Activated naive CD4-positive, alpha-beta T cell treated with anti-CD3 and anti-CD28 coated beads for 36 hours (primary cell): ENCODE measurements at places on chromosomes 3 and 15.
A peak's percentile ranks its signal among the peaks of the same experiment; 100 is the strongest.

DNA sequence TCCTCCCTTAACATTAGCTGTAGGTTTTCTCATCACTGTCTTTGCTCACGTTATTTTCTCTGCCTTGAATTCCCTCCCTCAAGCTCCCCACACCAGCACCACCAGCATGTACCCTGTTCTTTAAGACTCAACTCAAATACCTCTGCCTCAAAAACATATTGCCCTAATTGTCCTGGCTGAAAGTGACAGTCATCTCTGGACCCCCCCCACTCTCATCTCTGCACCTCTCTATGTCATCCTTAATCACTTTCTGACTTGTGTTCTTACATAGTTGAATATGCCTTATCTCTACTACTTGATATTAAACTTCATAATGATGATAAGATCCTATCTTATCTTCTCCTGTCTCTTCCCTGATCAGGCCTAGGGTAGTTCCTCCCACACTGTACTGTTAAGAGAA is 345.2 kb upstream of the TPRG1 start:
- DNase-seq: peak; percentile 36

DNA sequence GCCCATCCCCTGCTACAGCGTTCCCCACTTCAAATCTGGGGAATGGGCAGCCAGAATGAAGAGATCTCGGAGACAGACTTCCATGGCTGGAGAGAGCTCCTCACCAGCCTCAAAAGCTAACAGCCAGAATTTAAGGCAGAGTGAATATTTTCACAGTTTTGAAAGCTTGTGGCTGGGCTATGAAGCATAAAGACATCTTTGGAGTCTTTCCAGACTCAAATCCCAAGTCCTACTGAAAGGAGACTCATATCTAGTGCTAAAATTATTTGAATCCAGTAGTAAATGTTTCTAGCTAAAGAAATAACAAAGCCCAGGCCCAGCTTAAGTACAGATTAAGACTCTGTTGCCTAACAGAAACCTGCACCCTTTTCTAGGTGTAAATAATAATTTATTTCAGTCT is 628.4 kb upstream of the ALCAM start:
- DNase-seq: no peak

- DNase-seq: peak; percentile 40
These were observed 3.5 kb downstream of the HDC start for GRCh38 chr15:50261981-50262380.

- no peak for DNase-seq
These were observed 386.3 kb upstream of the NR2F2 start for GRCh38 chr15:95944193-95944592.

DNA sequence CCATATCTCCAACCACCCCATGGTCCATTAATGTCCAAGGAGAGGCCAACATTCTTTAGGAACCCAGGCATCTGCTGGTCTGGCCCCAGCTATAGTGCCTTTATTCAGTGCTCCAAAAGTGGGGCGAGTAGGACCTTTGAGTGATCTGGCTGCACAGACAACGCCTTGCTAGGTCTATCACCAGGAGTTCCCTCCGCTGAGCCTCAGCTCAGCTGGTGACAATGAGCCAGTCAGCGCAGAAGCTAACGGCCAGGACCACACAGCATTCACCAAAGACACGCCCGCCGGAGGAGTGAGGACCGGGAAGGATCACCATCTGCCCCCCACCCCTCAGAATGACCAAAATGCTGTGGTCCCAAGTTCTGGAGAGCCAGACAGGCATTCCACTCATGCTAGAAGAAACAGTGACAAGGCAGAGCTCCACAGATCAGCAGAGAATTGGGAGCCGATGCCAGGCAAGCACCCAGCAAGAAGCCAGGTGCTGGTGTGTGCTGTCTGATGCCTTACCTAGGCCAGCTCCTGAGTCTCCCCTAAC is 19.0 kb downstream of the TBC1D2B start:
- no peak for DNase-seq

DNA sequence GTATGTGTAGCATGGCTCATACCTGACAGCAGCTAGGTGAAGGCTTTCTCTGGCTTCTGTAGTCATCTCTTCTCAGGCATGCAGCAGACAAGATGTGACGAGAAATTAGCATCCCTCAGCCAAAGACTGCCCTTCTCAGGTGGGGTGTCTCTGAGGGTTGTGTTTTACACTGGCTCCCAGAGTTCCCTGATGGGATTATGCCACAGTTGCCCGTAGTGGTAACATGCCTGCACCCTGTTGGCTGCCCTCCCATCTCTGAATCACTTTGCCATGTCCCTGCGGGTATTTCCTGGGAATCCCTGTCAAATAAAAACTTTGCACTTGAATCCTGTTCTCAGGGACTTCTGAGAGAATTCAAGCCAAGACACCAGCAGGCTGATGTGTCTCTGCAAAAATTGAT is 70.5 kb downstream of the LRTM1 start:
- DNase-seq: no peak

DNA sequence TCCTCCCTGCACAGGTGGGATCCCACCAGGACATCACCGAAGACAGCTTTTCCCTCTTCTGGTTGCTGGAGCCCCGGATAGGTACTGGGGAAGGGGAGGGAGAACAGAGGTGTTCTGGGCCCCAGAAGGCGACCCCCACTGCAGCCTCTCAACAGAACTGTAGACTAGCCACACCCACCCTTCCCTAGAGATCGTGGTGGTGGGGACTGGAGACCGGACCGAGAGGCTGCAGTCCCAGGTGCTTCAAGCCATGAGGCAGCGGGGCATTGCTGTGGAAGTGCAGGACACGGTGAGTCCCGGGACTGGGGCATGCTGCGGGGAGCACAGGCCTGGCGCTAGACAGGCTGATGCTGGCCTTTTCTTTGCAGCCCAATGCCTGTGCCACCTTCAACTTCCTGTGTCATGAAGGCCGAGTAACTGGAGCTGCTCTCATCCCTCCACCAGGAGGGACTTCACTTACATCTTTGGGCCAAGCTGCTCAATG is 809 bp downstream of the NDUFAF3 start:
- DNase-seq: no peak

DNA sequence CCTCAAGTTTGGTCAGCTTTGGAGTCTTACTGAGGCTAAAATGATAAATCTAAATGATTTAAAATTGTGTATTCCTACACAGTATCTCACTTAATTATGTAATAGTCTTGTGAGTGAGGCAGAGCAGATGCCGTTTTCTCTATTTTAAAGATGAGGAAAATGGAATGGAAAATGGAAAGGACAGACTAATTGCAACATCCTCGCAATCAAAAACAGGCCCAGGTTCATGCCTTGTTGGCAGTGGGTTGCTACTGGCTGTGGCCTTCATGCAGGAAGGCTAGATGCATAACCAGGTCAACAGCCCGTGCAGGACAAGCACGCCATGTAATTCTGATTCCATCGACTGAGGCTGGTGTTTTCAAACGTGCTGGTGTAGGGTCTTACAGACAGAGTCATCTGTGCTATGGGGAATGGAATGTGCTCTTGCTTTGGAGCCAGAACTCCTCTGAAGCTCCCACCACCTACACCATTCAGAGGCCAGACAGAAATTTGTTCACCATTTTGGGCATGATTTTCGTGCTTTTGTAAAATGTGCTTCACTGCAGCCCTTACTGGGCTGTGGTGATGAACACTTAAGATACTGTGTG is 37.9 kb downstream of the MLH1 start:
- no peak for DNase-seq

GRCh38 chr3:5122030-5122740 is at the start of gene ARL8B:
Gene ARL8B (plus strand): TSS chr3:5122292. CDS start chr3:5122466, 174 bp downstream.
- peak; percentile 94 for DNase-seq

DNA sequence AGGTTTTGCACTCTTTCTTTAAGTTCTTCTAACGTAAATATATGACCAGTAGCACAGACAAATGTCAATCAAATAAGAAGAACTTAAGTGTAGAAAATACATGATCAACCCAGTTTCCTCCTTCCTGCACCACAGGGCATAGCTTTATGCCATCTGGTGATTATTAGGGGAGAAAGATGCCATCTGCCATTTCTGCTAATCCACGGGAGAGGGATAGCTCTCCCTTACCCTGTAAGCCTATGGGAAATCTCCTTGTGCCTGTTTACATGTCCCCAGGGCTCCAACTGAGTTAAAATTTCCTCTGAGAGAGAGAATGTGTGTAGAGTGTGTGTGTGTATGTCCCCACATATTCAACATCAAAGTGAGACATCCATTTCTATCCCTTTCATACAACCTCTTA is 135.9 kb downstream of the RSL24D1 start:
- no peak for DNase-seq

GRCh38 chr3:33003308-33003707 is 51.9 kb downstream of the CCR4 start:
- DNase-seq: no peak

GRCh38 chr15:92810418-92811138 is 89.5 kb upstream of the CHD2 start:
- peak; percentile 82 for DNase-seq

GRCh38 chr3:181860235-181860634 is 148.5 kb downstream of the SOX2 start:
- no peak for DNase-seq

DNA sequence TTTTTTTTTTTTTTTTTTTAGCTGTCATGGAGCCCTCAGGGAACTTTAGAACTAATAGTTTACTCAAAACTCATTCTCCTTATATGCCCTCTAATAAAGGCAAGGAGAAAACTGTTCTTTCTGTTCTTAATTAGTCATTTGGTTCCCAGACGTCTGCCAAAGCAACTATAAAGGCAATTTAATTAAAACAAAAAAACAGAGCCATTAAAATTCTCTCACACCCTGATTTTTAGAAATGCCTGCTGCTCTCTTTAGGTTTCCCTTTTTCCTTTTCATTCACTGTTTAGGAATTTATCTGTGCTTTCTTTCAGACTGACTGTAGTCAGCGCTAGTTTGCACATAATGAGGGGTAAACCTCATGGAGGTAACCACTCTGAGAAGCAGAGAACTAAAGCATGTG is 463.6 kb upstream of the THRB start:
- no peak for DNase-seq

- DNase-seq: no peak
These were observed 29.7 kb upstream of the LIPC start for GRCh38 chr15:58401991-58402649.

GRCh38 chr15:94186770-94187331 is 44.5 kb upstream of the MCTP2 start:
- no peak for DNase-seq

GRCh38 chr3:78857494-78858111 is 910.2 kb downstream of the ROBO1 start:
- no peak for DNase-seq

DNA sequence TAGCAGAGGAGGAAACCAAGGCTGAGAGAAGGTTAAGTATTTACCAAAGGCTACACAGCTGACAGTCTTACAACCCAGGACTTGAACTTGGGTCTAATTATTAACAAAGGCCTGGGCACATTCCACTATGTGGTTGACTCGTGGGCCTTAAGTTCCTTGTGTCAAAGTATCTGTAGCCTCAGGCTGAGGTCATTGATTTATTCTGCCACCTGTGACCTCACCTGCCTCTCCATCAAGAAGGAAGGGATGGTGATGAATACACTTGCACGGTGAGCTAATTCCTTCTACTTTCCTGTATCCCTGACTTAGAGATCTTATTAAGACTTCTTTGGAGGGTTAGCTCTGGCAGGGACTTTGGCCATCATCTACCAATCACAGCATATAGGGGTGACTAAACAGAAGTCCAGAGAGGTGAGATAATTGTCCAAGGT is 19.9 kb upstream of the LRRC58 start:
- no peak for DNase-seq

DNA sequence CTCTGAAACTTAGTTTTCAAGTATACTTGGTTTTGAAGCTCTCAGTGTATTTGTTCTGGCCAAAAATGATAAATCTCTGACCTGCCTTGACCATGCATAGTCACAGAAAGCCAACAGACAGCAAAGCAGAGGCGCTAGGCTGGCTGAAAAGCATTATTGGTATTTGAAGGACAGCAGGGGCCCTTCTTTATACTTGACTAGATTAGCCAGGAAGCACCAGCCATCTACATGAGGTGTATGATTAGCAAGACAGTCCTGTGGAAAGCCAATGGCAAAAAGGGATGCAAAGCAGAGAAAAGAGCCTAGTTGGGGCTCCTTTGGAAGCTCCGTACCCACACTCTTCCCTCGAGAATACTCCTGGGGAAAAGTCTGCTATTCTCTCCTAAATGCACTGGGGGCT is 7.8 kb downstream of the SLC24A1 start:
- DNase-seq: no peak

- peak; percentile 84 for DNase-seq
These were observed 144.4 kb downstream of the DNAJB8 start for GRCh38 chr3:128322030-128323022.

GRCh38 chr3:140553591-140553990 is 124.3 kb upstream of the TRIM42 start:
- DNase-seq: no peak

GRCh38 chr3:7144697-7145308 is 283.9 kb downstream of the GRM7 start:
- DNase-seq: peak; percentile 5

DNA sequence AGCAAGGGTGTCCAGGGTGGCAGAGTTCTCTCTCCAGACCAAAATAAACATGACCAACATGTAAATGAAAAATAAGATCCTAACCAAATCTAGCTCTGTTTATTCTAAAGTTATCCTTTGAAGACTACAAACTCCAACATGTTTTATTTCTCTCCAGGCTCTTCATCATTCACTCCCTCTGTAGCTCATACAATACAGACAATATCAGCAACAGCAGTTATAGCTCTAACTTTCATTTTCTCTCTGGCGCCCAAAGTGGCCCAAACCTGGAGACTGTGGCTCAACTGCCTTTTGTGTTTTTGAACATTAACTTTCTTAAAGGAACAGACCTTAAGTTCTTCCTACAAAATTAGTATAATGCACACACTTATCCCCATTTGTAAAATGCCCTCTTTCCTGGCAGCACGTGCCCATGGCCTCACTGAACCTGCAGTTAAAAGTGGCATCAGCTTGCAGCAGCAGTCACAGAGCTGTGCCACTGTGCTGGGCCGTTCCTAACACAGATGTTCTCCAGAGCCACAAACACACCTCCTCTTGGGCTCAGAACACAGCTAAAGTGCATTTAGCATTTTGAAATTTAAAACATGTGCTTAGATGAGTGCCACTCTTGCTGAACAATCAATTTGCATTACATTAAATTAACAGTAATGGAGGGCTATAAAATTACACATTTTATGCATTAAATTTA is 91.9 kb downstream of the RORA start:
- no peak for DNase-seq

DNA sequence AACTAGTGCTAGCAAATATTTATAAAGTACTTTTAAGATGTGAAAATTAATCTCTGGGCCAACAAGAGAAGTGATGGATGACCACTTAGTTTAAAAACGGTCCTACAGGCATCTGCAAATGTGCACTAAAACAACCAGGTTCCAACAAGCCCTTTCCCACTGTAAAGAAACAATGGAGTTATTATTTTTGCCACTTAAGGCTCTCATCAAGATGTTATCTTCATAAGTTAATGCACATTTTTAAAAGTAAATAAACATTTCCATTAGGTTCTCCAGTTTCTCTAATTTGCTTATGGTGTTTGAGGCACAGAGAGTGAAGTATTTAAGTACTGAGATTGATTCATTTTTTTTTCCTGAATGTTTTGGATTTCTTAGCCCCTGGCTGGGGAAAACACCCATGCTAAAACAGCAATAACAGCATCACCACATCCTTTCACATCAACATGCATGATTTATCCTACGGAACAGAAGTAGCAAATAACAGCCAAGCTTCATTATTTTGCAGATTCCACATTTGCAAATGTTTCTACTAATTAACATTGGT is 20.8 kb downstream of the ABI3BP start:
- no peak for DNase-seq
